IMR-90 (cell line): ENCODE measurements at places on chromosomes 1 and 21.

- H3K4me1 ChIP-seq: peaks cover 4% of the 10 kb centered on the region; the same call in 1 of the 2 replicates
- no peaks in the 10 kb centered on the region for H3K27me3 ChIP-seq
- H3K27ac ChIP-seq: no peak overlapping the region
- no peak overlapping the region for H3K4me3 ChIP-seq
- DNase-seq: no peak
- H3K36me3 ChIP-seq: no peaks in the 10 kb centered on the region
These were observed 18.7 kb upstream of the PTGFR start for GRCh38 chr1:78471890-78472620.

DNA sequence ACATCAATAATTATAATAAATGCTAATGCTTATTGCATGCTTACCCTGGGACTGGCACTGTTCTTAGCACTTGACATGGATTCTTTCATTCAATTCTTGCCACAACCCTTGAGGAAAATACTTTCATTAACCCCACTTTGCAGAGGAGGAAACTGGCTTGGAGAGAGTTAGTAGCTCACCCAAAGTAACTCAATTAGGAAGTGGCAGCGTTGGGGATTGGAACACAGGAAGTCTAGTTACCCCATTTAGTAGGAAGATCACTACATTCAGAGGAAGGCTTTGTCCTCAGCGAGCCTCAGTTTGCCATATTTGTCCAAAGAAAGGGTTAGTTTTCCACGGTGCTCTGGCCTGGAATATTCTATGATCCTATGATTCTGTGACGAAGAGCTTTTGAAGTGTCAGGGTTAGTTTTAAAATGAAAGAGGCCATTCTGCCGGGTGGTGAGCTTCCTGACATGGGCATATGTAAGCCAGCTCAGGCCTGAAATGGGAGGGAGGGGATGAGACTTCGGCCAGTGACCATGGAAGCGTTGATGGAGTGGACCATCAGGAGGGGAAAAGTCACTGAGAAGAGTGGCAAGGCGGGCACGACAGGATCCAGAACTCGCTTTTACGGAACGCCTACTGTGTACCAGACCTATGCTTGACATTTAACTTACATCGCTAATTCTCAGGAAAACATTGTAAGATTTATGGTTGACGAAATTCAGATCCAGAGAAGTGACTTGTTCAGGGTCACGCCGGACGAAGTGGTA lies 28.2 kb upstream of the EPB41 start:
- no peaks in the 10 kb centered on the region for H3K36me3 ChIP-seq
- H3K27ac ChIP-seq: no peak overlapping the region
- H3K4me3 ChIP-seq: no peak overlapping the region
- DNase-seq: no peak

GRCh38 chr1:222898191-222898527 lies 83.3 kb downstream of the DISP1 start:
- H3K27ac ChIP-seq: no peak overlapping the region
- H3K27me3 ChIP-seq: no peaks in the 10 kb centered on the region
- no peaks in the 10 kb centered on the region for H3K4me1 ChIP-seq
- H3K36me3 ChIP-seq: no peaks in the 10 kb centered on the region

GRCh38 chr1:27763358-27763757 lies 9.7 kb upstream of the STX12 start:
- no peak overlapping the region for H3K4me3 ChIP-seq
- H3K4me1 ChIP-seq: no peaks in the 10 kb centered on the region
- no peaks in the 10 kb centered on the region for H3K27me3 ChIP-seq
- peaks cover 7% of the 10 kb centered on the region for H3K36me3 ChIP-seq

- no peaks in the 10 kb centered on the region for H3K4me1 ChIP-seq
- H3K4me3 ChIP-seq: no peak overlapping the region
- no peaks in the 10 kb centered on the region for H3K27me3 ChIP-seq
- DNase-seq: peak; percentile 1
- H3K36me3 ChIP-seq: no peaks in the 10 kb centered on the region
- H3K27ac ChIP-seq: no peak overlapping the region
These were observed 120.4 kb downstream of the KCNH1 start for GRCh38 chr1:211013346-211014240.

- peaks cover 48% of the 10 kb centered on the region for H3K4me1 ChIP-seq
- H3K27ac ChIP-seq: no peak overlapping the region
- no peak overlapping the region for H3K4me3 ChIP-seq
- H3K36me3 ChIP-seq: no peaks in the 10 kb centered on the region
These were observed 23.0 kb upstream of the EPHA2 start for GRCh38 chr1:16178596-16179497.

- DNase-seq: no peak
- no peak overlapping the region for H3K27ac ChIP-seq
- H3K4me1 ChIP-seq: no peaks in the 10 kb centered on the region
- H3K4me3 ChIP-seq: no peak overlapping the region
These were observed 11.4 kb upstream of the LAMC1 start for GRCh38 chr1:183011859-183012258.

DNA sequence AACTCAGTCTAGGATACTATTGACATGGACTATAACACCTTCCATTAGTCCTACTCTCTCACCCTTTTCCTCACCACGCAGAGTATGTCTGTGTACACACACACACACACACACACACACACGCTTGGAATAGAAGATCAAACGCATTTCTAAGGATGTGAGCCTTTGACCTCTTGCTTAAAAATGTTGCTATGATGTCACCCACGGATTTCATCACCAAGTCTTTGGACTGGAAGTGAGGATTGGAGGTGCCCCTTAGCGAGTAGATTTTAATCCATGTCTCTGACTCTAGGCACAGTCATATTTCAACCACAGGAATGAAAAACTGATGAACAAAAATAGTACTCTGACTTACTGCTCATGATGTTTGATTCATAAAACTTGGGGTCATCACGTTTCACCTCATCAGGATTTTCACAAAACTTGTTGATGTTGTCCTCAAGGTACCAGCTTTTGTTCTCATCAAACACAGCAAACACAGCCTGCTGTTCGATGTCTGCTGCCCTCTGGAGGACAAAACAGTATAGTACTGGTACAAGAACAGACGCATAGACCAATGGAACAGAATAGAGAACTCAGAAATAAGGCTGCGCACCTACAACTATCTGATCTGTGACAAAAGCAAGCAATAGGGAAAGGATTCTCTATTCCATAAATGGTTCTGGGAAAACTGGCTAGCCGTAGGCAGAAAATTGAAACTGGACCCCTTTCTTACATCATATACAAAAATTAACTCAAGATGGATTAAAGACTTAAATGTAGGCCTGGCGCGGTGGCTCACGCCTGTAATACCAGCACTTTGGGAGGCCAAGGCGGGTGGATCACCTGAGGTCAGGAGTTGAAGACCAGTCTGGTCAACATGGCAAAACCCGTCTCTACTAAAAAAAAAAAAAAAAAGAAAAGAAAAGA lies 39.9 kb downstream of the F5 start:
- no peak overlapping the region for H3K4me3 ChIP-seq
- peaks cover 12% of the 10 kb centered on the region; the same call in 1 of the 2 replicates for H3K27me3 ChIP-seq

- H3K27ac ChIP-seq: no peak overlapping the region
- no peaks in the 10 kb centered on the region for H3K27me3 ChIP-seq
- DNase-seq: no peak
- peaks cover 2% of the 10 kb centered on the region; the same call in 1 of the 2 replicates for H3K4me1 ChIP-seq
These were observed 53.6 kb downstream of the LRRC8C start for GRCh38 chr1:89686520-89686919.

GRCh38 chr1:234502785-234503184 lies 23.8 kb upstream of the TARBP1 start:
- H3K27ac ChIP-seq: no peak overlapping the region
- no peak for DNase-seq
- H3K27me3 ChIP-seq: no peaks in the 10 kb centered on the region
- no peak overlapping the region for H3K4me3 ChIP-seq
- H3K4me1 ChIP-seq: peaks cover 27% of the 10 kb centered on the region

DNA sequence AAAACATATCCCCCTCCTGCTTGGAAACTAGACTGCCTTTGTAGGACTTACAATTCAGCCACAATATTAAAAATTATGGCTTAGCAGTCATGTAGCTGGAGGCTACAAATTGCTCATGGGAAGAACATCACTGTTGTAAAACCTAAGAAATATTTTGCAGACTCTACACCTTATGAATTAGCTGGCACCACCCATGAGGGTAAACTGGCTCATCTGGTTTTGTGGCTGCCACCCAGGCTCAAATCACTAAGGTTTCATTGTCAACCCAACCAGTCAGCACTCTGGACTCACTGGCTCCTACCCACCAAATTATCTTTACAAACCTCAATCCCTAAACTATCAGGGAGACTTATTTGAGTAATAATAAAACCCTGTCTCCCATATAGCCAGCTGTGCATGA lies 100.7 kb upstream of the OLFM3 start:
- H3K4me3 ChIP-seq: no peak overlapping the region
- H3K27me3 ChIP-seq: no peaks in the 10 kb centered on the region
- H3K27ac ChIP-seq: no peak overlapping the region
- no peaks in the 10 kb centered on the region for H3K36me3 ChIP-seq

DNA sequence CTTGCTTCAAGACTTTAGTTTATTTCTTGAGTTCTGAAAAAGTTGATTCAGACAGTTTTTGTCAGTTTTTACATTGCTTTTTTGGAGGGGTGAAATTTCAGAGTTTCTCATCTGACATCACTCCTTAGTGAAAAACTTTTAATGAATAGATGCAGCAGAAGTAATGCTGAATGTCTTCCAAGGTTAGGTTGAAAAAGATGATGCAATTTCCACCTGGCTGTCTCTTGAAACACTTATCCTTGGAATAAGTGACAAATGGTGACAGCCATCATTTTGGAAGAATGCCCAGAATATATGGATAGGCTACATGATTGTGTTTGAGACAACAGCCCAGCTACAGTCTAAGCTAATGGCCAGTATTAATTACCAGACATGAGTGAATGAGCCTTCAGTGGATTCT lies 140.8 kb downstream of the ZNF644 start:
- no peaks in the 10 kb centered on the region for H3K36me3 ChIP-seq
- H3K27me3 ChIP-seq: no peaks in the 10 kb centered on the region
- H3K4me3 ChIP-seq: no peak overlapping the region
- DNase-seq: no peak
- H3K4me1 ChIP-seq: no peaks in the 10 kb centered on the region
- H3K27ac ChIP-seq: no peak overlapping the region

DNA sequence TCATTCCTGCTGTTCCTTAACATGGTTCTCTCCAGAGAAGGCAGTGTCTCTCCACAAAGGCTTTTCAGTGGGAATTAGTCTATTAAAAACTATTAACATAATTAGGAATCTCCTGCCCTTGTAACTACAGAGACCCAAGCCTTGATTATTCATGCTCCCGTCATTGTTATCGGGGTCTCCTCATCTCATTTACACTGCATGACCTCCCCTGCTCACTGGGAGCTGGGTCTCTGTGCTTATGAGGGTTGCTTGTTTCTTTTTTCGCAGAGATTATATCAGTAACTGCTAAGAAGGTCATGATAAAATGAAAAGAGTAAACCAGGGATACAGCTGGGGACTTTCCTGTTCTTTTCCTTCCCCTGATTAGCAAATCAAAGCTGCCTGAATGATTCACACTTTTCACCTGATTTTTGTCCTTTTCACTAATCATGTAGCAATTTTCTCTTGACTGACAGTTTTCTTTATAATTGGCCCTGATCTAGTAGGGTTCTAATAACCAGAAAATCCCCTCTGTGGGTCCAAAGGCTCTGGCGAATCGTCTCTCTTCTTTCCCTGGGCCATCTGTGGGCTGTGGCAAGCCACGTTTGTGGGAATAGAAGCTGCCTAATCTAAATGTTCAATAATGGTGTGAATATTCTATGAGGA lies 116.5 kb upstream of the BARHL2 start:
- H3K4me1 ChIP-seq: no peaks in the 10 kb centered on the region
- no peak for DNase-seq
- H3K27me3 ChIP-seq: peaks cover 65% of the 10 kb centered on the region
- no peak overlapping the region for H3K4me3 ChIP-seq

DNA sequence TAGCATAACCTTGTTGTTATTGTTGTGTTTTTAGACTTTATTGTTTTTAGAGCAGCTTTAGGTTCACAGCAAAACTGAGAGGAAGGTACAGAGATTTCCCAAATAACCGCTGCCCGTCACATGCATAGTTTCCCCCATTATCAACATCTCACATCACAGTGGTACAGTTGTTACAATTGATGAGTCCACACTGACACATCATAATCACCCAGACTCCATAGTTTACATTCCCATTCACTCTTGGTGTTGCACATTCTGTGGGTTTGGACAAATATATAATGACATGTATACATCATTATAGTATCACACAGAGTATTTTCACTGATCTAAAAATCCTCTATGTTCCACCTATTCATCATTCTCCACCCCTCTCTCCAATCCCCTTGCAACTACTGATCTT lies 25.9 kb upstream of the TOR3A start:
- no peaks in the 10 kb centered on the region; the same call in 1 of the 2 replicates for H3K36me3 ChIP-seq
- DNase-seq: no peak
- H3K27ac ChIP-seq: no peak overlapping the region
- no peaks in the 10 kb centered on the region for H3K27me3 ChIP-seq
- no peak overlapping the region for H3K4me3 ChIP-seq
- peaks cover 5% of the 10 kb centered on the region for H3K4me1 ChIP-seq

- peaks cover 3% of the 10 kb centered on the region for H3K27me3 ChIP-seq
- peak; percentile 20 for DNase-seq
- no peak overlapping the region for H3K27ac ChIP-seq
- H3K4me3 ChIP-seq: no peak overlapping the region
- no peaks in the 10 kb centered on the region for H3K36me3 ChIP-seq
These were observed 44.9 kb upstream of the NTPCR start for GRCh38 chr1:232905331-232906034.

GRCh38 chr1:207810173-207810572 lies 58.3 kb downstream of the CD46 start:
- peaks cover 14% of the 10 kb centered on the region for H3K4me1 ChIP-seq
- peak; percentile 77 for DNase-seq
- no peak overlapping the region for H3K27ac ChIP-seq
- H3K36me3 ChIP-seq: peaks cover 15% of the 10 kb centered on the region; the same call in 1 of the 2 replicates
- H3K27me3 ChIP-seq: no peaks in the 10 kb centered on the region
- no peak overlapping the region for H3K4me3 ChIP-seq

DNA sequence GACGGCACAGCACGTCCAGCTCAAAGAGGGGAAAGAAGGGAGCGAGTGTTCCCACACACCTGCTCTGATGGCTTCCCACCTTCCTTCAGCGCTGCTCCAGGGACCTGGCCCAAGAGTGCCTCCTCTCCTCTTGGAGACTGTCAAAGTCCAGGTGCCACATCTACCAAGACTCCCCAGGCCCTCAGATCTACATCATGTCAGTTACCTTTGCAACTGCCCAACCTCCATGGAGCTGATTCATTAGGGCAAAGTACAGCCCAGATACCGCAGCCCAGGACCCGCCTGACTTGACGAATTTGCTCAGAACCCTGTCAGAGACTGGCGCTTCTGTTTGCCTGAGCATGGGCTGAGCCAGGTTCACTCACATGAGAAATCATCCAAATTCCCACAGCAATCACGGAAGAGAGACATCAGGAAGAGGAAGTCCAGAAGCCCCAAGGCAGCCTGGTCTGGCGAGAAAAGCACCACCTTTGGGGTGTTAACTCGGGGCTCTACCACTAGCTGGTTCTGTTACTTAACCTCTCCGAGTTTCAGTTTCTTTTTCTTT lies at the start of gene SEC16B:
Gene SEC16B, minus strand, starts transcription at position 234 of the 547 bp plus-strand sequence. CDS start 2,077 bp downstream, outside the sequence.
- H3K4me1 ChIP-seq: no peaks in the 10 kb centered on the region; the same call in 1 of the 2 replicates
- no peak for DNase-seq
- H3K27ac ChIP-seq: no peak within 1 kb of the TSS
- H3K27me3 ChIP-seq: no peaks in the 10 kb centered on the region
